ENCODE measurements at places on chromosomes 11 and 22.
A peak's percentile ranks its signal among the peaks of the same experiment; 100 is the strongest.

- no peak for DNase-seq
Observed at GRCh38 chr22:36790648-36791047, 14.7 kb upstream of the IFT27 start.

- no peak for DNase-seq
Observed at GRCh38 chr11:512761-513595, 5.9 kb upstream of the RNH1 start.

GRCh38 chr11:134332189-134332631, 422 bp downstream of the GLB1L2 start:
- DNase-seq, result no peak

DNA sequence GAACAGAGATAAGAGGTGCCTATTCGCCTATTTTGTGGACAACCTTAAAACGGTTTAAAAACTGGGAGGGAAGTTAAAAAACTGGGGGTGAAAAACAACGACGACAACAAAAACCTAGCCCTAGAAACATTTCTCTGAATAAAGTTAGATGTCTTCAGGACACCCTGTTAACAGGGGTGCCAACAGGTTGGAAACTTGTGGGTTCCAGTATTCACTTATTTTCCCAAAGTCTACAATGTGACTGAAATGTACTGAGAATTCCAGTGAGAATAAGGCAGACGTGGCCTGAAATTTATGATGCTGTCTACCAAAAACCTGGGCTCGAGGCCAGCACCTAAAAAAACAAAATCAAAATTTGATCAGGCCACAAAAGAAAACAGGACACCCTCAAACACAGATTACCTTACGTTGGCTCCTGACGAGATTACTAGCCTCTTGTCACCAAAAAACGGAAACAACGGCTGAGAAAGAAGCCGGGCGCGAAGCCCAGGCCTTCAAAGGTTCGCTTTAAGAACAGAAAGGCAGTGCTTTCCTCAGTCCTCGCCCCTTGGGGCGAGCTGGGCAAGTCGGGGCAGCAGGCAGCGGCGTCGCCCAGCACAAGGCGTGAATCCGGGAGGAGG, 906 bp downstream of the CCDC90B start:
- no peak for DNase-seq

- DNase-seq, result no peak
Observed at GRCh38 chr11:62689421-62690183, at the start of gene LRRN4CL. Gene LRRN4CL (minus strand): TSS chr11:62689530. CDS start chr11:62688508, 1,022 bp downstream.

DNA sequence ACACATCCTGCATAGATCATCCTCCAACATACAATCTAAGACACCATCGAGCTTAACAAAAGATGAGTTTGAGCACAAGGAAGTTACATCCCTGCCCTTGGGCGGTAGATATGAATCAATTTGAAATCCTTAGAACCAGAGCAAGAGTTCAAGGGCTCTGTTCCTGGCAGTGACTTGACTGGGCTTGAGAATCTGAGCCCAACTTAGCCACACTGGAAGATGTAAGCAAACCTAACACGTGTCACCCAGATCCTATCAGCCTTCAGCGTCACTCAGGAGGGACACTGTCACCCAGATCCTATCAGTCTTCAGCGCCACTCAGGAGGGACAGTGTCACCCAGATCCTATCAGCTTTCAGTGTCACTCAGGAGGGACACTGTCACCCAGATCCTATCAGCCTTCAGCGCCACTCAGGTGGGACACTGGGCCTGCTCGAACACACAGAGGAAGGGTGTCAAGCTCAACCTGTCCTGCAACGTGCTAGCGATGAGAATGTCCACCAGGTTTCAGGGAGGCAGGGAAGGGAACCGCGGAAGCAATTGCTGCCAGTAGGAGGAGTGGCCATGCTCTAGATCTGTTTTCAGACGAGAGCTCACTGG, 32.8 kb upstream of the CTSD start:
- no peak for DNase-seq

DNA sequence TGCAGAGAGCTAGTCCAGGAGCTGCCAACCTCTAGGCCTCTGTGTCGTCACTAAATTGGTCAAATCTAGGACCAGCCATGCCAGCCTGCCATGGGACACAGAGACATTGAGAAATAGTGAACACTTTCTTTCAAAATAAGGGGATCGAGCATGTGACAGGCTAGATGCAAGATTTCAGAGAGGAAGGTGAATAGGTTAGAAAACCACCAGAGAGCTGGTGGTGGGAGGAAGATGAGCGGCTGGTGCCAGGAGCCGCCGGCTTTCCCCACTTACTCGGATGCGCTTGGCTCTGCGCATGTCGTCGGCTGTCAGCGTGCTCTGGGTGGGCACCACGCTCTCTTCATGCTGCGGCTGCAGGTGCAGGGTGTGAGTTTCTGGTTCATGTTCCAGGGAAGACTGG, 35.4 kb upstream of the NFRKB start:
- DNase-seq, result no peak

GRCh38 chr11:59615120-59615636, 396 bp downstream of the OSBP start:
- DNase-seq, result no peak

DNA sequence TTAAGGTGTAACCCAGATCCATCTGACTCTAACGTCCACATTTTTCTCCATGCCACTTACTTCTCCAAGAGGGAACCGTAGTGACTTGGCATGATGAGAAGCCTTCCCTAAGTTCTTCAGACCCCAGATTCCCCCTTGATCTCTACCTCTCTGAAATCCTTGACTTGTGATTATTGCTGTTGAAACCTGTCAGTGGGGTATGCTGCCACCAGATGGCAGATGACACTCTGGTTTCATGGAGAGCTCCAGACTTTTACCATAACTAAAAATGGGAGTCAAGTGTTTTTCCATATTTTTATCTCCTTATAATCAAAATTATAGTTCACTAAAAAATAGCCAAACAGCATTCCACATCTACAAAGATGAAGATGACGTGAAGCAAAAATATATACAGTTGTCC, 504.2 kb downstream of the SOX6 start:
- no peak for DNase-seq

DNA sequence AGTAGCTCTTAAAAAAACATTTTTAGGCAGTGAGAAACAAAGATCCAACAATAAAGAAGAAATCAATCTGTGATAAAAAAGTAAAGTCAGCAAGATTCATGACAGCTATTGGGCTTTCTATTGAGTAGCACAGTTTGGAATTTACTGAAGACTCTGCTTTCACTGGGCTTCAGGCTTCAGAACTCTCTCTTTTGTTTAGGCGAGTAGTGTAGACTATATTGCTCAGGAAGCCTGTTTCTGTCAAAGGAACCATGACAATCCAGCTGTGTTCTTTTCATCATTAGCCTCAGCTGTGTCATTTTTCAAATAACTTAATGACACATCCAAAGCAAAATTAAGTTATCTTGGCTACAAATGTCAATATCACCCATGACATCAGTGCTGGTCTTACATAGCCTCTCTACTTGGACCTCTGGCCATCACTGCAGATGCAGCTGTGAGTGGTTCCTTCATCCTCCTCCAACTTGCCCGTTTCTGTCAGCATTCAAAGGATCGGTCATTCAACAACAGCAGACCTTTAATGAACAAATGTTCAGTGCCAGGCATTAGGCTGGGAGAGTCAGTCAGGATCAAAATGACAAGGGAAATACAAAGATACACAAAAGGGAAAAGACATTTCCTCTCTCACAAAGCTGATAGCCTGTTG, 332.8 kb upstream of the MTNR1B start:
- no peak for DNase-seq

DNA sequence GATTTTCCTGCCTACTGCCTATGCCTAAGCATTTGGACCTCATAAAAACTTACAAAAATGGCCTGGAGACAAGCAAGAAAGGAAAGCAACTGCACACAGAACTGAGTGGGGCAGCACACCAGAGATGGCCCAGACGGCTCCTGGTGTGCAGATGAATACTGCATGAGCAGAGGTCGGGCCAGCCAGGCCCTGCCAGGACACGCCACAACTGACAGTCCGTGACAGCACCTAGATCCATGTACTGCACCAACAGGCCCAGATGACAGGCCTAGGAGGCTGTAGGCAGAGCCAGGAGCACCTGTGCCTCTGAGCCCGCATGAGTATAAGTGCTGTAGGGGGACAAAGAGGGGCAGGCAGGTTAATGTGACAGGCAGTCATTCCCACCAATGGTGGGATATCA, 160.2 kb downstream of the IGLL1 start:
- DNase-seq, result no peak

- DNase-seq, result peak; percentile 40
Observed at GRCh38 chr11:120432056-120433018, 79.2 kb upstream of the GRIK4 start.

DNA sequence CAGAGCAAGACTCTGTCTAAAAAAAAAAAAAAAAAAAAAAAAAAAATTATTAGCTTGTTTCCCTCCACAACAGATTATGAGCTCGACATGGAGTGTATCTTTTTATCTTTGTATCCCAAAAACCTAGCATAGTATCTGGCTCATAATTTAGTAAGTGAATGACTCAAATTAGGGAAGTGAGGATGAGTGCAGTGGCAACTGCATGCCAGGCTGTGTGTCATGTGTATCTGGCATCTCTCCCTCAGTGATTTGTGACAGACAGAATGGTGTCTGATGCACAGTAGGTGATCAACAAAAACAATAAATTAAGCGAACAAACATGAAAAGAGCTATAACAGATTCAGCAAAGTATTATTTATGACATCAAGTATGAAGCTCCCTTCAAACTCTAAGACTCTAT, 7.2 kb downstream of the STK33 start:
- no peak for DNase-seq

DNA sequence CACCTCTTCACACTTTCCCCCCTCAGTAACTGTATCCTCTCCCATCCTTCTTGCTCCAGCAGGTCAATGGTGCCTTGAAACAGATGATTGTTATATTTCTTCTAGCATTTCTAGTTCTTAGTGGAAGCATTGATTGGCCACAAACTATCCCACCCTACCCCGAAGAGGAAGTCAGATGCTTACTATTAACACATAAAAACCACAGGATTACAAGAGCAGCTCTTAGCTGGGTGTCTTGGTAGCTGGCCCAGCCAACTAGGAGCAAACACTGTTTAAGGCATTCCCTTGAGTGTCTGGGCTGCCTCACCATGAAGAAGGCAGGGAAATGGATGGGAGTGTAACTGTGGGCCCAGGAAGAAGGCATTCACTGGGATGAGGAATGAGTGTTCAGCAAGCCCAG, 176.6 kb downstream of the GRIK4 start:
- no peak for DNase-seq

- no peak for DNase-seq
Observed at GRCh38 chr11:12017865-12018453, 9.5 kb upstream of the DKK3 start.

DNA sequence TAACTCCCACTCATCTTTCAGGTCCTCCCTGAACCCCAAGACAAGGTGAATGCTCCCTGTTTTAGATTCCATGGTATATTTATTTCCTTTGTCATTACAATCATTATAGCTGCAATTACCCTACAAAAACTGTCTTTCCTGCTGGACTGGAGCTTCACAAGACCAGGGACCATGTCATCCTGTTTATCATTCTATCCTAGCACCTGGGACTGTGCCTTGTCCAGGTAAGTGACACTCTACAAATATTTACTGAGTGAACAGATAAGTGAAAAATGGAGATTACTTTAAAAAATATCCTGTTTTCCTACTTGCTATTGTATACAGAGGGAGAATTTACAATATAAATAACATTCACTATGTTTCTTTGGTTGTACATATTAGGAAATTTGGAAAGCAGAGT, 22.5 kb upstream of the ELF5 start:
- DNase-seq, result no peak

DNA sequence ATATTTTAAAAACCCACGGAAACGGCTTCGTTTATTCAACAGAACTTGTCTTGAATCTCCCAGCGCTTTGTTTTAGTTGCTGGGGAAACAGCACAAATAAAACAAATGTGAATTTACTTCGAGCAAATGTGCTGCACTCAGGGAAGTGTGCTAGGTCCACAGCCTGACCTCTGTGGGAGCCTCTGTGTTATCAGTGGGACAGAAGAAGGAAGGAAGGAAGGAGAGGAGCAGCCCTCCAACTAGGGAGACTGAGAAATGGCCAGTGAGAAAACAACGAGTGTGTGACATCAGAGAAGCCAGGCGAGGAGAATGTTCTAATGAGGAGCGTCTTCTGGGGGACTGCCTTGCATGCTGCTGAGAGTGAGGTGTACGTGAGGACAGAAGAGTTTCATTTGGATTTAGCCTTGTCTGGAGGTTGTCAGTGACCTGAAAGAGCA, 42.7 kb downstream of the PPP6R3 start:
- no peak for DNase-seq

DNA sequence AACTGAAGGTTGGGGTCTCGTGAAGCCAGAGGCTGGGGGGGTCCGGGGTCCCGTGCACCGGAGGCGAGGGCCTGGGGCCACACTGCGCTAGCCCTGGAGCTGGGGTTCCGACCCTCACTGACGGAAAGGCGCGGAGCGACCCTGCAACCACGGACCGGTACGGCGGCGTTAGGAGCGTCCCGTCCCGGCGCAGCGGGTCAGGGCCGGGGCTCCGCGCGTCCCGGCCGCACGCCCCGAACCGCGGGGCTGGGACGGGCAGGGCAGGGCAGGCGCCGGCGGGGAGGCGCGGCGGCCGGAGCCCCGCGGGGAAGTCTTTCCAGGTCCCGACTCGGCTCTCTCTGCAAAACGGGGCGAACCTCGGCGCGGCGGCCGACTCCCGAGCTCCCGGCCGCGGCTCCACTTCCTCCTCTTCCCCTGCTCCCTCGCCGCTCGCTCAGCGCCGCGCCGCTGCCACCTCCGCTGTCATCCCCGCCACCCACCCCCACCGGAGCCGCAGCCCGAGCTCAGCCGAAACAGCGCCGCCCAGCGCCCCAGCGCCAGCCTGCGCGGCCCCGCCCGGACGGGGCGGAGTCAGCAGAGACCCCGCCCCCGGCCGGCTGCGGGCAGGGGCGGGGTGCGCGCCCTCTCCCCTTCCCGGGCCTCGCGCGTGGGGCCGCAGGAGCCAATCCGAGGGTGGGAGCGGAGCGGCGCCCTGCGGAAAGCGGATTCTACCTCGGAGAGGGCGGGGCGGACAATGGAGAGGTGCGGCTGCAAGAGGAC, at the start of gene GDPD5:
GDPD5 (minus strand) TSS at position 509 of the 759 bp plus-strand sequence. CDS start 48,206 bp downstream, outside the sequence.
- peak; percentile 8 for DNase-seq

GRCh38 chr22:17339095-17339693, 30.1 kb upstream of the CECR2 start:
- DNase-seq, result no peak

DNA sequence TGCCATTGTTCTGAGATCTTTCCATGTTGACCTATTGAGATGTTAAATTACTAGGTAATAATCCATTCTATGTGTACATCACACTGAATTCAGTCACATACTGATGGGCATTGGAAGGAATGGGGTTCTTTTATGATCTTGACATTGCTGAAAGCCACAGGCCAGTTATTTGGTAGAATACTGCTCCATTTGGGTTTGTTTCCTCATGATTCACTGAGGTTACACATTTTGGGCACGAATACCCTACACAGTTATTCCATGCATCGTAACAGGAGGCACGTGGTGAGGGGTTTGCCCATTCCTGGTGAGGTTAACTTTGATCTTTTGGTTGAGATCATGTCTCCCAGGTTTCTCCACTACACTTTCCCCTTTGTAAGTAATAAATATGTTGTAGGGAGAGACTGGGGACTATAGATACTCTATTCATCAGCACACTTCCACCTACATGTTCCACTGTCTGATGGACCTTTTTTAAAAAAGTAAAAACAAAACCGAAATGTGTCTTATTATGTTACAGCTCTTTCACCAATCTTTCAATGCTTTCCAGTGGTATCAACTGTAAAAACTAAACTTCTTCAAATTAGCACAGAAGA, 12.0 kb upstream of the FOLR1 start:
- DNase-seq, result no peak

GRCh38 chr11:6333095-6333494, 12.8 kb upstream of the CAVIN3 start:
- no peak for DNase-seq

GRCh38 chr11:76030968-76031590, 175.2 kb downstream of the WNT11 start:
- DNase-seq, result no peak

Measured in SK-N-MC (cell line).